SIG-M5 (cell line): ENCODE measurements at places on chromosomes 7 and 10.
A peak's percentile ranks its signal among the peaks of the same experiment; 100 is the strongest.

- no peak for DNase-seq
Measured at GRCh38 chr7:140702774-140703173, 6.3 kb downstream of the NDUFB2 start.

- DNase-seq = no peak
Measured at GRCh38 chr7:21089653-21090052, 303.0 kb upstream of the SP8 start.

DNA sequence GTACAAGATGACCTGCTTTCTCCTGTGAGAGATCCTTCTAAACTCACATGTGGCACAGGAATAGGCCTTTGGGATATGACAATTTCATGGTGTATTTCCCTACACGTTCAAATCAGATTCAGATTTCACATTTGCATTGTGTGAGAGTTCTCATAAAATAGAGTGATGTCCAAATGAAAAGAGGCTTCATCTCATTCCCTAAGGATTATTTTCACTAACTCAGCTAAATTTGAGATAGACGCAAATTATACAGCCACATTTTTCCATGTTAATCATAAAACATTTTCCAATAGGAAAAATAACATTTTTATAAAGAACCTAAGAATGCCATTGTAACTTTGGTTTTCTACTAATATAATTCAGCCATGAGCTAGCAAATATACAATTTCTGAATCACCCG, 35.5 kb upstream of the PARD3 start:
- no peak for DNase-seq

- DNase-seq = peak; percentile 21
Measured at GRCh38 chr7:118288098-118288497, 63.6 kb downstream of the ANKRD7 start.

DNA sequence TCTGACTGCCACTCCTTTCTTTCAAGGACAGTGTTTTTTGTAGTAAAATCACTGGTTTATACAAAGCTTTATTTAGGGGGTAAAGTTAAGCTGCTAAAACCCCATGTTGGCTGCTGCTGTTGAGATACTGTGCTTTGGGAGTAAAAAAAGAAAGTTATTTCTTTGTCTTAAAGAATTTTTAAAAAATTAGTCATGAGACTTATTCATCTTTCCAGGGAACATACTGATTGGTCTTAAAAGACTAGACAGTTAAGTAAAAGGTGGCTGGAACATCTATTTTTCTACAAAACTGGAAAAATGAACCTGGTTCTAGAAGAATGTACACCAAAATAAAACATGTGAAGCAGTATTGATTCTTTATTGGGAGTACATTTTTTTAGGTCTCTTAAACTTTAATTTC, 20.6 kb downstream of the BBIP1 start:
- no peak for DNase-seq

- DNase-seq = no peak
Measured at GRCh38 chr7:75985518-75986146, 8.8 kb downstream of the TMEM120A start.

- no peak for DNase-seq
Measured at GRCh38 chr7:70619659-70620058, 512.3 kb upstream of the GALNT17 start.

DNA sequence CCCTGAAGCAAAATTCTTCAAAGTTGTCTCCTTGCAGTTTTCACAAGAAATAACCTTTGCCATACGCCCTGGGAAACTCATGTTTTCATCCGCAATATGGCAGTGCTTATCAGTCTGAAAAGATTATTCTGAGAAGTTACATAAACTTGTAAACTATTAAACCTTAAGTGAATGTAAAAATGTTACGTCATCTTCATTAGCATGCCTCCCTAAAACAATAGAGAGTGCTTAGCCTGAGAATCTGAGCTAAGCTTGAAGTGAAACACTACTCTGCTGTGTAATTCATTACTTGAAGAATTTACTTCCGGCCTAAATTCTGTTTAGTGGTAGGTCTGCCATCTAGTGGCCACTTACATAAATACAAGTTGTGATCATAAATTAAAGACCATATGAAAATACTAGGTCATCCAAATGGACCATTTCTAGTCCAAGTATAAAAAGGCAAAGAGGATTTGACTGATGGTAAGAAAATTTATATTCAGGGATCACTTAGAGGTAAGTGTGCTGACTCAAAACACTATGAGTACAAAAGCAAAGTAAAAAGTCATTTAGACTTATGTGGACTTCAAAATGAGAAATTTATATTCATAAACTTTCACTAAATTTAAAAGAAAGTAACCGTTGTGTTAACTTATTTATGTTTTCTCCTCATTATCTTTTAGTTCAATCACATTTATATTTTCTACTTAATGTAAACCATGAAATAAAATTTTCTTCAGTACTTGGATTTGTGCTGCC, 745.1 kb upstream of the LRRTM3 start:
- no peak for DNase-seq

- no peak for DNase-seq
Measured at GRCh38 chr7:46752881-46753366, 829.0 kb downstream of the TNS3 start.

- DNase-seq = no peak
Measured at GRCh38 chr7:35386816-35387706, 133.2 kb upstream of the TBX20 start.

DNA sequence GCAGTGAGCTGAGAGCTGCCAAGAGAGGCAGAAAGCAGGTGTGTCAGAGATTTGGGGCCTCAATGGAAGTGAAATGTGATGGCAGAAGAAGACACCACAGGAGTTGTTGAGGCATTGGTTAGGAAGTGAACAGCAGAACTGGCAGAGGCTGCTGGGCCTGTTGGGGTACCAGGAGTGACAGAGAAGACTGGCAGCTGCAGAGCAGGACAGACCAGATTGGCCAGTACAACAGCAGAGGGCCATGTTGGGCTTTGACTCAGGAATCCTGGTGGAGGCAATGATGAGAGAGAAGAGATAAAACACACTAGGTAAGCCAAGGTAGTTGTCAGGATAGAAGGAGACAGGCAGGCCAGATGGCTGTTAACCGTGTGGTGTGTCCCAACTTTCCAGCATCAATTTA, 19.9 kb upstream of the HERPUD2 start:
- DNase-seq = no peak

- DNase-seq = no peak
Measured at GRCh38 chr10:86678999-86679792, 10.9 kb downstream of the LDB3 start.

DNA sequence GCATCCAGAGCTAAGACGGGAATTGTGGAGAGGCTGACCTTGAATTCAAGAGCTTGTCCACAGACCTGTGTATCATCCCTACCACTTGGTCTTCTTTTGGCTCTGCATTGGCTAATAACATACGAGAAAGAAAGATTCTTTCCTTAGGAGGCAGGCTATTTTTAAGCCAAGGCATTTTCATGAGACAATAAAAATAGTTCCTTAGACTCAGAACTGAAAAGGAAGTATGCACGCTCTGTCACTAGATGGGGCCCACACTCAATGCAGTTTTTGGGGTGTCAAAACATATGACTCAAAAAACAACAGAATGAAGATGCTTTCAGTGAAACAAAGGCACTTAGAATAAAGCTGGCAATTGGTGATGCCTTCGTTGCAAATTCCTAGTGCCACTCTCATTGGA, 265.9 kb upstream of the DGKB start:
- DNase-seq = no peak

DNA sequence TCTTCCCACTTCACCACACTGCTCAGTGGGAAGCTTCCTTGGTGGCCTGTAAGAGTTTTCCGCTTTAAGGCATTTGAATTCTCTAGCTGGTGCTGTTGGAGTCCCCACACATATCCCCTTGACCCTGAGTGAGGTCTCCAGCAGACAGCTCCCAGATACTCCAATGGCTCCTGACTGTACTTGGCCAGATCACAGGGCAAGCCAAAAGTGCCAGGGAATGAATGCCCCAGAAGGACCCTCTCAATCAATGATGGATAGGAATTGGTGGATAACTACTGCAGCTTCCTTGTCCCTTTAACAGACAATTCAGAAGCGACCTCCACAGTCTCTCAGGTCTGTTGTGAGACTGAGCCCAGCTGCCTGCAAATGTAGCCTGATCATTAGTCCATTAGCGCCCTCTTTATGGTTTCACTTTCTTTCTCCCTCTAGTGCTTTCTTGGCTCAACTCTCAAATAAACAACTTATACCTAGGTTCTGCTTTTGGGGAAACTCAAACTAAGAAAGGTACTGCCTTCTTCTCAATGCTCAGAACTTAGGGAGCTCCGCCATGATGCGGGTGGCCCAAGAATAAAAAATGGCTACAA, 283.0 kb downstream of the TCF7L2 start:
- no peak for DNase-seq

GRCh38 chr7:124275411-124275810, 242.5 kb upstream of the TMEM229A start:
- no peak for DNase-seq

GRCh38 chr7:29194594-29195427, at the start of gene CHN2:
Gene CHN2, plus strand, starts transcription at chr7:29194775.
- no peak for DNase-seq

DNA sequence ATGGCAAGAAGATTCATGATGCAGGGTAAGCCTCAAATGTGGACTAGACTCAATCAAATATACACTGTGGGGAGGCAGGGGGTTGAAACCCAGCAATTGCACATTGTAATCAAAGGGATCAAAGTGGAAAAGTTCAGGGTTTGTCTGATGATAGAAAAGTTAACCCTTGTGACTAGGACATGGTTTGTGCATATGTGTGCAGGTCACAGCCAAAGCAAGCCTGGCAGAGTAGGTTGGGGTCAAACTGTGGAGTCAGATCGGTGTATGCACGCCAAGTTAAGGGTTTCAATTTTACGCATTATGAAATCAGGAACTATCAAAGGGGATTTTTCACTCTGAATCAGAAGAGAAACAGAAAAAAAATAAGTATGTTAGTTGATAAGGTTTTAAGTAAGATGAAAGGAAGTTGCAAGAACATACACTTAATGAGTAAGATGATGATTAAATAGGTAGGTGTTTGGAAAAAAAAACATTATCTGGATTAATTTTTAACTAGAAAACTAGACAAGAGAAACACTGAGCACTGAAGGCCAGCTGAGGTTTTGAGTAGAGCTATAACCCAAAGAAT, 188.3 kb downstream of the DGKB start:
- no peak for DNase-seq

- no peak for DNase-seq
Measured at GRCh38 chr10:129035052-129035827, 431.8 kb upstream of the MGMT start.

DNA sequence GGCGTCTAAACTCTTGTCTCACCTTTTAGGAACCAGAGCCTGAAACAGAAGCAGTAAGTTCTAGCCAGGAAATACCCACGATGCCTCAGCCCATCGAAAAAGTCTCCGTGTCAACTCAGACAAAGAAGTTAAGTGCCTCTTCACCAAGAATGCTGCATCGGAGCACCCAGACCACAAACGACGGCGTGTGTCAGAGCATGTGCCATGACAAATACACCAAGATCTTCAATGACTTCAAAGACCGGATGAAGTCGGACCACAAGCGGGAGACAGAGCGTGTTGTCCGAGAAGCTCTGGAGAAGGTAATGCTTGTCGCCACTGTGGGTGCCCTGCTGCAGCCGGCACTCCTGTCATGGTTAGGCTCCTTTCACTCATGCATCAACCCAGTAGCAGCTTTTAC, 113.1 kb downstream of the ZMYND11 start:
- DNase-seq = no peak

- no peak for DNase-seq
Measured at GRCh38 chr7:2527505-2528467, 8.2 kb downstream of the LFNG start.

GRCh38 chr10:77732213-77733003, 94.8 kb upstream of the KCNMA1 start:
- no peak for DNase-seq

GRCh38 chr10:45660876-45661411, 11.6 kb downstream of the ZFAND4 start:
- no peak for DNase-seq

DNA sequence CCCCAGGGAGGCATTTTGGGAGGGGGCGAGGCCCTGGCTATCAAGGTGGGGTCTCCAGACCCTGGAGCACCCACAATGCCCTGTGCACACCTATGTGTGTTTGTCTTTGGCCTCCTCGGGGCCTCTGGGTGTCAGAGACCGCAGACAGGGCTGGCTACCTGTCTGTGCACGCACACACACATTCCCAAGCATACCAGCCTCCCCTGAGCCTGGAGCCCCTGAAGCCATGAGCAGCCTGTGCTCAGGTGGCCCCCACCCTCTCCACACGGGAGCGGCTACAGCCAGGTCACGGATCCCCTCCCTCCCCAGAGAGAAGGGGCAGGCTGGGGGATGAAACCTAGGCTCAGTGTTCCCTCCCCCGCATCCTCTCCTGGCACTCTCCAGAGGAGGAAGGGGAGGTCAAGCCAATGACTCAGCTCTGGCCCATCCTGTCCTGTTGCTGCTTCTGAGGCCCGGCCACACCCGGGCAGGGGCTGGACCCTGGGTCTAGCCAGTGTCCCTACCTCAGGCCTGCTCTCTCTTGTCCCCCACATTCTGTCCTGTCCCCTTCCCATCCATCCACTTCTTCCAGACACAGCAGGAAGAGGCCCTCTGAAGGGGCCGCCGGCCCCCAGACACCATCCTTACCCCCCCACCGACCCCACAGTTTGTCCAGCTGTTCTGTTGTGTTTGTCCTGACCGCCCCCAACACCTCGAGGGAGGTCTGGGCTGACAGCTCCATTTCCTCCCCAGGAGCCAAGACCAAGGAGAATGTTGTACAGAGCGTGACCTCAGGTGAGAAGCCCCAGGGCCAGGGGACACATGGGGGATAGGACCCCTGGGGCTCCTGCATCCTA, 720 bp downstream of the SNCG start:
- no peak for DNase-seq

DNA sequence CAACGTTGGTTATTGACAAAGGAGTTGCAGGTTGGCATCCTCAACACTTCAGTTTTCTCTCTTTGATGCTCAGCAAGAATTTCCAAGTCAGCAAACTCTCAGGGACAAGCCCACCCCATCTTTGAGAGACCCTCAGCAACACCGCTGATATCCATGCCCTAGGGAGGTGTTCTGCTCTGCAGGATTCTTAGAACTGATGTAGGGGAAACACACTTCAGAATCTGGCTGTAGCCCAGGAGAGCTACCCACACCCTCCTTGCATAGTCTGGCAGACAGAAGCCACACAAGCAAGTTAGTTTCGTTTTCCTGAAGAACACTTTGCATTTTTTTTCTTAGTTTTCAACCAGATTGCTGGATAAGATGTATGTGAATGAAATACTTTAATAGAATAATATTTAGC, 822 bp downstream of the SAMD9L start:
- DNase-seq = no peak

DNA sequence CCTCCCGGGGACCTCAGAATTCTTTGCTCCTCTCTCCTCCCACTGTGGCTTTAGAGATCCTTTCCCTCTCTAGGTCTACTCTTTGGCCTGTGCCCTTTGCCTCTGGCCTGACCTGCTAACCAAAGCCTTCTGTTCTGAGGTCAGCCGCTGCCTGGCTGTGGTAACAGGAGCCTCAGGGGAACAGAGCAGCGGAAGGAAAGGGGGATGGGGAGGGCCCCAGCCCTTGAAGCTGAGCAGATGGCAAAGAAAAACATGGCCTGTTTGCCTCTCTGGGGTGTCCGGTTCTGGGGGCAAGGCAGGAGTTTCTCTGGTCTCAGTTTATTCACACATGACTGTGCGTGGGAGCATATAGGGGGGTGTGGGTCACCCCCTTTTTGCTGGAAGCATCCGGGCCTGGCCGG, 28.2 kb downstream of the COL26A1 start:
- no peak for DNase-seq
